ENCODE measurements at places on chromosomes 7 and 10. TPM values are rescaled to one million over a fixed set of nuclear protein-coding genes. Genes with fewer than 3 reads are reported as not detected.

NRCAM gene
- total RNA-seq: 1.6 TPM

CPA1 gene
- total RNA-seq: not detected

ADRB1 gene
- not detected for total RNA-seq

CYP2C18 gene
- not detected for total RNA-seq

XRCC2 gene
- 1.6 TPM for total RNA-seq

SFTPA1 gene
- not detected for total RNA-seq

TAC1 gene
- total RNA-seq: not detected

HOXA5 gene
- not detected for total RNA-seq
